ENCODE measurements at places on chromosomes 5 and 9. TPM values are rescaled to one million over a fixed set of nuclear protein-coding genes. Genes with fewer than 3 reads are reported as not detected.

DNA sequence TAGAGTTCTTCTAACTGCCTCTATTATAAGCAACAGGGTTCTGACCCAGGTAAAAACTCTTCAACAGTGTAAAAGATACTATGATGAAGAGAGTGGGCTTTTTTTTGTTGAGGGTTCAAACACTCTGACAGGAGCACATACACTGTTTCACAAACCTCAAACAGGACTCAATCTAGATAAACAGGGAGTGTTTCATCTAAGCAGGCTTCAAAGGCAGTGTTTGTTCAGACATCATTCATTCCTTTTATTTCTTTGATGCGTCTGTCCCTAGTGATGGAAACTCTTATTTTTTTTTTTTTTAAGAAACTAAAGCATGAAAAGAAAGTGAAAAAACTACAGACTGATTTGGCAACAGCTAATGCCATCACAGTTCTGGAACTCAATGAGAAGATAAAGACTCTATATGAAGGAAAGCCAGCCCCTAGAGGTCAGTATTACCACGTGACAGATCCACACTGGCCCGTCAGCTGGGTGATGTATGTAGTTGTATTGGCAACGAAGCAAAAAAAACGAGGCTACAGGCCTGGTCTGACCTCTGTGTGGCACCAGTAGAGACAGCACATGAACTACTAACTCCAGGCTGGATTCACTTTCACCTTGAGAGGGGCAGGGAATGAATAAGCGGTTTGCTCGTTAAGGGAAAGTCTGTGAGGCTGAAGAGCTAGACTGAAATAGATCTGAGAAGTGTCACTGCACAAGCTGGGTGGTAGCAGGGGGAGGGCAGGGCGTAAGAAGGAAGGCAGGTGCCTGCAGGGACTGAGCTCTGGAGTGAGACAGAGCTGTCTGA lies 172.2 kb downstream of the CCDC192 start:
- no peaks in the 10 kb centered on the region for H3K4me1 ChIP-seq
- H3K27ac ChIP-seq: no peak overlapping the region
- no peaks in the 10 kb centered on the region for H3K36me3 ChIP-seq
- no peaks in the 10 kb centered on the region for H3K27me3 ChIP-seq
- DNase-seq: peak; percentile 7
- no peak overlapping the region for H3K4me3 ChIP-seq

DNA sequence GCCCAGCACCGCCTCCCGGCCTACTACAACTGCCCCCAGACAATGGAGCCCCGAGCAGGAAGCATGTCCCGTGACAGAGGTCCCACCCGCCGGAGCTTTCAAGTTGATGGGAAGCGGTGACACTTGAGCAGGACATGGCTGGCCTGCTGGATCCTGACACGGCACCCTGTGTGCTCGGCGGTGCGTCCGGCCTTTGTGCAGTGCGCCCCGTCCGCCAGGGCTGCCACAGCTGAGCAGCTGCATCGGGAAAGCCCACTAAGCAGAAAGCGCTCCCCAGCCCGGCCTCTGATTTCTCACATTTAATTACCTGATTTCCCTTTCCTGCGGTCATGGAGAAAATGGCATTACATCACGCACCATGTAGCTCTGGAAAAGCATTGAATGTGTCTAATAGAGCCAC lies 611.9 kb downstream of the IRX1 start:
- H3K27me3 ChIP-seq: no peaks in the 10 kb centered on the region
- H3K36me3 ChIP-seq: no peaks in the 10 kb centered on the region
- no peak overlapping the region for H3K4me3 ChIP-seq
- no peak for DNase-seq

DNA sequence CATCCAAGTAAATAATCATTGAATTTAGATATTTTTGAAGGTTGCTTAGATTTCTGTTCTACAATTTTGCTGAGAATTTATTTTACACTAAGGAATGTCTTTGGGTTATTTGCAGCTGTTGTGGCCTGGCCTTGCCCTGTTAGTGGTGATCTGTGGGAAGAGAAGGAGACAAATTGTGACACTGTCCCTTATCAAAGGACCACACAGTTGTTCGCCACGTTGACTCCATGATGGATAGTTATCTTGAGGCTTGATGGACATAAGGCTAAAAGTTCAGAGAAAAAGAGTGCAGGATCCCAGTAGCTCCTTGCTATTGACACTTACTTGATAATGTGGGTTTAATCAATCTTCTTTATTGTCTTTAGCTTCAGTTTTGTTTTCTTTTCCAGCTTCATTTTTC lies 186.6 kb upstream of the MEF2C start:
- DNase-seq: no peak
- H3K27me3 ChIP-seq: no peaks in the 10 kb centered on the region
- H3K4me1 ChIP-seq: no peaks in the 10 kb centered on the region
- no peak overlapping the region for H3K4me3 ChIP-seq
- no peak overlapping the region for H3K27ac ChIP-seq

DNA sequence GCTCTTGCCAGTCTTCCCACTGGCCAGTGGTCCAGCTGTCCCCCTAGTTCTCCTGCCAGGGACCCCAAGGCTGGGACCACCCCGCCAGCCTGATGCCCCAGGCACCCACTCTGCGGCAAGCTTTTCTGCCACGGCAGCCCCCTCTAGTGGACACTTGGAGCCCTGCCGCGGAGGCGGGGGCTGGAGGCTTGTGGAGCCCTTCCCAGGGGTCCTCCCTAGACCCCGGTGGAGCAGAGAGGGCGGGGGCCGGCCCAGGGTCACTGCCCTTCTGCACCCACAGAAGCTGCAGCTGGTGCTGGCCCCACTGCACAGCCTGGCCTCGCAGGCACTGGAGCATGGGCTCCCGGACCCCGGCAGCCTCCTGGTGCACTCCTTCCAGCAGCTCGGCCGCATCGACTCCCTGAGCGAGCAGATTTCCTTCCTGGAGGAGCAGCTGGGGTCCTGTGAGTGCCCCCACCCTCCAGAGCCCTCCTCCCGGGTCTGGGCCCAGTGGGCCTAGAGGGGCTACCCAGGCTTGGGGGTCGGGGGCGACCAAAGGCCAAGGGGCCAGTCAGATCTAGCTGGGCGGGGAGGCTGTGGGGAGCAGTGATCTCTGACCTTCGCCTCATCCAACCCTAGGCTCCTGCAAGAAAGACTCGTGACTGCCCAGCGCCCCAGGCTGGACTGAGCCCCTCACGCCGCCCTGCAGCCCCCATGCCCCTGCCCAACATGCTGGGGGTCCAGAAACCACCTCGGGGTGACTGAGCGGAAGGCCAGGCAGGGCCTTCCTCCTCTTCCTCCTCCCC lies 9.1 kb downstream of the EGFL7 start:
- H3K27ac ChIP-seq: no peak overlapping the region
- no peak for DNase-seq
- no peaks in the 10 kb centered on the region for H3K27me3 ChIP-seq
- H3K4me3 ChIP-seq: no peak overlapping the region
- H3K36me3 ChIP-seq: no peaks in the 10 kb centered on the region
- H3K4me1 ChIP-seq: no peaks in the 10 kb centered on the region

- no peak overlapping the region for H3K27ac ChIP-seq
- DNase-seq: no peak
- H3K36me3 ChIP-seq: no peaks in the 10 kb centered on the region
- no peaks in the 10 kb centered on the region for H3K4me1 ChIP-seq
- no peak overlapping the region for H3K4me3 ChIP-seq
These were observed 277.2 kb upstream of the ZNF608 start for GRCh38 chr5:125023673-125024072.

GRCh38 chr5:849651-850301 lies 1.0 kb downstream of the ZDHHC11 start:
- no peaks in the 10 kb centered on the region for H3K4me1 ChIP-seq
- H3K4me3 ChIP-seq: no peak overlapping the region
- DNase-seq: no peak
- H3K36me3 ChIP-seq: no peaks in the 10 kb centered on the region
- no peak overlapping the region for H3K27ac ChIP-seq

- no peaks in the 10 kb centered on the region for H3K27me3 ChIP-seq
- no peaks in the 10 kb centered on the region for H3K36me3 ChIP-seq
- no peak overlapping the region for H3K4me3 ChIP-seq
- DNase-seq: no peak
These were observed 3.9 kb downstream of the EGFL7 start for GRCh38 chr9:136666372-136667213.

GRCh38 chr9:78014776-78015175 lies 16.8 kb downstream of the GNAQ start:
- H3K27ac ChIP-seq: no peak overlapping the region
- DNase-seq: no peak

GRCh38 chr9:132577119-132577518 lies 5.3 kb upstream of the BARHL1 start:
- H3K36me3 ChIP-seq: no peaks in the 10 kb centered on the region
- no peak for DNase-seq
- H3K4me3 ChIP-seq: no peak overlapping the region
- H3K27ac ChIP-seq: no peak overlapping the region

- H3K27ac ChIP-seq: no peak overlapping the region
- H3K4me1 ChIP-seq: no peaks in the 10 kb centered on the region
- no peak for DNase-seq
- H3K27me3 ChIP-seq: no peaks in the 10 kb centered on the region
- no peak overlapping the region for H3K4me3 ChIP-seq
These were observed 420.0 kb downstream of the SEMA5A start for GRCh38 chr5:9125852-9126251.

DNA sequence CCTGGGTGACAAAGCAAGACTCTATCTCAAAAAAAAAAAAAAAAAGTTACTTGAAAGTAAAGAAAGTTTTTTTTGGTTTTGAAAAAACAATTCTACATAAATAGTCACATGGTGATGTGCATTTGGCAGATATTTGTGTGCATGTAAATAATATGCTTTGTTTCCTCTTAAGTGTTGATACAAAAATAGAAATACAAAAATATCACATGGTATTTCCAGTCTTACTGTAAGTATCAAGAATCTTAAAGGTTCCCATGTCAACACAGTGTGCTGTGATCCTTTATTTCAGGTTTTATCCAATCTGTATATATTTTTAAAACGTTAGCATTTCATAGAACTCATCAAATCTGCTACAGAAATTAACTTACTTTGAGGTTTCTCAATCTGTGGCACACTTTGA lies 521.9 kb downstream of the TLE4 start:
- no peak overlapping the region for H3K27ac ChIP-seq
- no peak for DNase-seq
- no peak overlapping the region for H3K4me3 ChIP-seq
- no peaks in the 10 kb centered on the region for H3K27me3 ChIP-seq

DNA sequence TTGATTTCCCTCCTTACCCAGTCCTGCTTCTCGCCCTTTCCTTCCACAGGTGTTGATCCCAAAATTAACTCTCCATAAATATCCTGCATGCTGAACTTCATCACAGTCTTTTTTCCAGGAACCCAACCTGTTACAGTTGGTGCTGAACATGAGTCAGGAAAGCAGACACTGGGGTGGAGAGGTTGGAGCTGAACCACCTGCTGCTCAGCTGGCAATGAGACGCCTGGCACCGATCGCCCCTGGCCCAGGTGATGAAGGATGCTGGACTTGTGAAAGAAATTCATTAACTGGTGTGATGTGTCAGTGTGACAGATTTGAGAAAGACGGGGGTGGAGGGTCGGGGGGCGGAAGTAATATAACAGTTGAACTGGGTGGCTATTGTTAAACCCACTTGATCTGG lies 30.6 kb downstream of the CPLX2 start:
- H3K4me3 ChIP-seq: no peak overlapping the region
- no peaks in the 10 kb centered on the region for H3K27me3 ChIP-seq
- DNase-seq: no peak
- H3K4me1 ChIP-seq: no peaks in the 10 kb centered on the region

DNA sequence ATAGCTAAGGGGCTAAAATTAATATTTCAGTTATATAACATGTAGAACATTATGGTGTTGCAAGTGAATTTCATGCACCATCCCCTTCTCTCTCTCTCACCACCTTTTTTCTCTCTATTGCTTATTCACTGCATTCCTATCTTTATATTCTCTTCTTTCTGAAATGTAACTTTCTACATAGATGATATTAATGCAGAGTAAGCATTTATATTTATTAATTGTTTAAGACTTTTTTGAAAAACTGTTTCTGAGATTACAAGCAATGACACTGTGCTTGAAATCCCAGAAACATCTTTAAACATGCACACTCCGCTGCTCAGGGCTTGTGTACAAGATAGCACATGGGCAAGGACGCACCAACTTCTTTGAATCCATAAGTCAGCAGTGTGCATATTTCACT lies 567.7 kb upstream of the SGCD start:
- no peaks in the 10 kb centered on the region for H3K36me3 ChIP-seq
- no peak overlapping the region for H3K4me3 ChIP-seq
- no peak overlapping the region for H3K27ac ChIP-seq

DNA sequence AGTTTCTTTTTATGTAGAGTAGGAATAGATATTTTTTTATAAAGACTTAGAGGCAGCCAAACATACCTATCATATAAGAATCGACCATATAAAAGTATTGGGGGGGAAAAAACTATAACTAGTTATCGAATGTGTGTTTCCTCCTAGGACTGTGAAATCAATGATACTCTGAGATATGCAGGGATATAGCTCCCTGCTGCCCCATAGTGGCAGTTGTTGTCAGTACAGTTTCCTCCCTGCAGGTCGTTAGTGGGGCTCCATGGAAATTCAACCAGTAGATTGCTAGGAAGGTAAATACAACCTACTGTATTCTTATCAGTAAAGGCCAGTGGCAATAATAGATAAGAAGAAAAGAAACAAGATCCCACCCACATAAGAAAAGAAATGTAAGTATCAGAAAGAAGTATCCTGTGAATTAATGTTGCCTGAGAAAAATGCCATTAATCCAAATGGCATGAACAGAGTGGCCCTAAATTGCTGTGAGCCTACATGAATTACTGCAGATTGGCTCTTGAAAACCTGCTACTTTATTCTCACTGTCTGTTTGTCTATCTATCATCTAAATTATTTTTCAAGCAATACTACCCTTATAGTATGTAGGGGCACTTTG lies 136.9 kb upstream of the FBN2 start:
- no peaks in the 10 kb centered on the region for H3K4me1 ChIP-seq
- H3K36me3 ChIP-seq: no peaks in the 10 kb centered on the region
- H3K27me3 ChIP-seq: no peaks in the 10 kb centered on the region
- DNase-seq: no peak
- H3K4me3 ChIP-seq: no peak overlapping the region
- no peak overlapping the region for H3K27ac ChIP-seq

DNA sequence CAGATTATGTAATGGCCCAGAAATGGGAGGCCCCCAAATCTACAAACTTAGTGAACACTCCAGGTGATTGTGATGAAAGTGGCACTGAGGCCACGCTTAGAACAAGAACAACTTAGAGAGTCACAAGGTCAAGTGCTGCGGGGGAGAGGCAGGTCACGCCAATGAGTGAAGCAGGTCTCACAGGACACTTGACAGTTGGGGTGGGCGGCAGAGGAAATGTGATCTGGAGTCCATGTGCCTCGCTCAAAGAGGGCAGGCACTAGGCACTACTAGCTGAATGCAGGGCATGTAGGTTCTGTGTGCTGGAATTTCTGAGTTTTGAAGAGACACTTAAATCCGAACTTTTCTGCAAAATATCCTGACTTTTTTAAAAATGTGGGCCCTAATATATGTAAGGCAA lies 193.2 kb upstream of the RORB start:
- DNase-seq: no peak
- no peaks in the 10 kb centered on the region for H3K4me1 ChIP-seq
- no peak overlapping the region for H3K4me3 ChIP-seq
- no peaks in the 10 kb centered on the region for H3K36me3 ChIP-seq

Gene STARD4
- 4.5 TPM for polyA plus RNA-seq

Gene CCL21
- polyA plus RNA-seq: not detected

Gene KLF4
- polyA plus RNA-seq: not detected

Gene ANKRD34B
- not detected for polyA plus RNA-seq

Gene TTC23L
- not detected for polyA plus RNA-seq

Gene FIBCD1
- not detected for polyA plus RNA-seq

Gene ZNF462
- polyA plus RNA-seq: 1.8 TPM

Gene CCNO
- not detected for polyA plus RNA-seq

Gene SV2C
- polyA plus RNA-seq: 0.02 TPM

Gene ZNF300
- 1.2 TPM for polyA plus RNA-seq

Gene PRRC1
- 43.1 TPM for polyA plus RNA-seq

Gene LHX3
- polyA plus RNA-seq: not detected

Gene LPAR1
- not detected for polyA plus RNA-seq

Gene PCDHAC2
- not detected for polyA plus RNA-seq
